Activated T-helper 1 cell treated with anti-CD3 and anti-CD28 coated beads, Interleukin-2, amount 50 U/mL, for 16 hours (primary cell): ENCODE measurements at places on chromosomes 2 and 18.

DNA sequence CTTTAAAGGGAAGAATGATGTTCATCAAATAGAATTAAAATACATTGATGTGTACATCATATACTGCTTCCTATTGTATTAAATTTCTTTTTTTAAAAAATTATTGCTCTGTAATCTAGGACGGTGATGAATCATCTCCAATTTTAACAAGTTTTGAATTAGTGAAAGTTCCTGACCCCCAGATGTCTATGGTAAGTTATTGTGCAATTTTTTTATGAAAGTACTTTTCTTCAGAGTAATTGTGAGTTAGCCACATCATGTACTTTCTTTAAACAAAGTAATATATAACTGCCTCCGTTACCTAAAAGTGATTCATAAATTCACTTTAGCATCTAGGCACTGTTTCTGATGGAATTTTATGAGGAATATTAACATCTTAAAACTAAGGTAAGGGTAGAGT lies 38.1 kb downstream of the PIK3C3 start:
- DNase-seq, result no peak

DNA sequence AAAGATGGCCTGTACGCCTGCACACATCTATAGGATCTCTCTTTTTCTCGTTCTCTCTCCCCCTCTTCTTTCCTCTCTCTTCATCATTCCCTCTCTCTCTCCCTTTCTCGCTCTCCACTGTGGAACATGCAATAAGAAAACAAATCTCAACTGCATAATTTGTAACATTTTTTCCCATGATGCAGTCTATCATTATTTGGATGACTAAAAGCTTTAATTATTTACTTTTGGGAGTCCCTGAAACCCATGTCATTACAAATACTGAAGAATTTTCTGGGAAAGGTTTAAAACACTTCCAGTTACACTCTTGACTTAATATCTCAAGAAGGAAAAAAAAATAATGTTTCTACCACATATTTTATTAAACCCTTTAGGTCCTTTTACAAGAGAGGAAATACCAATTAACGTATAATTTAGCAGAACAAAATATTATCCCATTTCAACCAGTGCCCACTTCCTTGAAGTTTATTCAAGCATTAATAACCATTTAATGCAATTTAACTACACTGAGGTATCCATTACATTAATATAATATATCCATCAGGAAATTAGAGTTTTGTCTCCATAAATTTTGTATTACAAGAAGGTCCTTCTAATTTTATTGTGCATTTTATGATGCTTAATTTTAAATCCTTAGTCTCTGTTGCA lies 1615.2 kb upstream of the ACVR2A start:
- DNase-seq, result no peak

- DNase-seq, result no peak
Observed at GRCh38 chr2:189702071-189702470, 27.6 kb downstream of the ANKAR start.

GRCh38 chr2:95158891-95159619 lies 593 bp downstream of the ZNF514 start:
- DNase-seq, result peak; percentile 6

- DNase-seq, result no peak
Observed at GRCh38 chr2:29963972-29964570, 42.7 kb upstream of the ALK start.

GRCh38 chr2:49753344-49753985 lies 599.1 kb upstream of the FSHR start:
- no peak for DNase-seq

GRCh38 chr2:180033993-180034894 lies 27.1 kb upstream of the CWC22 start:
- DNase-seq, result no peak

DNA sequence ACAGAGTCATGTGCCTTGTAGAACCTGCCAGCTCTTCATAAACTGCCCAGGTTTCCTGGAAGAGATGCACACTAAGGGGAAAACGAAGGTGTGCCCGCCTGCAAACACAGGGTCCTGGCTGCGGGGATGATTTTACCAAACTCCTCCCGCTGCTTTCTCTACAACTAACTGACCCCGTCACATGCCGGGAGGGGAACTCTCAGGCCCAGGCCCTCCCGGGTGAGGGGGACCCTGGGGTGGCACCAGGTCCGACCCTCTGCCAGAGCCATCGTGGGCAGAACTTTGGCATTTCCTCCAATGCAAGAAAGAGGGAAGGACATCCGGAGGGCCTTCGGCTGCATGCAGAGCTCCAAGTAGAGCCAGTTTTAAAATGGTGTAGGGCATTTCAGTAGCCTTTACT lies 28.6 kb downstream of the CAPN13 start:
- DNase-seq, result no peak

DNA sequence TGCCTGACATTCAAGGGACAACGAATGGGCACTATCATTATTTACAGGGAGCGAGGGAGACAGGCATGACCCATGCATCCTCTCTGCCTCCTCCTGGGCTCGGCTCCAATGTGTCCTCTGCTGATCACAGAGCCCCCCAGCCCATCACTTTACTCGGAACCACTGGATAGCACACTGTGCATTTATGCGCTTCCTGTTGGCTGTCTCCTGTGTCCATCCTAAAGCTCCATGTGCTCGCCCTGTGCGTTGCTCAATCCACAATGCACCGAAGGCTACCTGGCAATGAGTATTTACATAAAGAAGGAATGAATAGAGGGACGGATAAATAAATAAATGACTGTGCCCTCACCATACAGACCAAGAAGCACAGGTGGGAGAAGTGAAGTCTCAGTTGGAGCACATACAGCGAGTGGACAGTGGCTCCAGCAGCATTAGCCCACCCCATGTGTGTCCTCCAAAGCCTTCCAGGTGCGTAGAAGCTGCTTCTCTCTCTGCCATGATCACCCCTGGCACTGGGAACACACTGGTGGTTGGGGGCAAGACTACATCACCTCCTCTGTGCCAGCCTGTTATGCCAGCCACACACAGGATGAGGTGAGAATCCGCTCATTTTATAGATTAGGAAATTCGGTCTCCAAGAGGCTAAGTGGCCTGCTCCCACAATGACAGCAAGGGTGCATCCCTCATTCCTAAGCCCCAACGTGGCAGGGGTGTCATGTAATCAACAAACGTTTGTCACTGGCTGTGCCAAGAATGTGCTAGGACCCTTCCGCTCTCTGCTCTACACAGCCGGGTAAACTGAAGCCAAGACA lies 2.3 kb upstream of the GDF7 start:
- no peak for DNase-seq

DNA sequence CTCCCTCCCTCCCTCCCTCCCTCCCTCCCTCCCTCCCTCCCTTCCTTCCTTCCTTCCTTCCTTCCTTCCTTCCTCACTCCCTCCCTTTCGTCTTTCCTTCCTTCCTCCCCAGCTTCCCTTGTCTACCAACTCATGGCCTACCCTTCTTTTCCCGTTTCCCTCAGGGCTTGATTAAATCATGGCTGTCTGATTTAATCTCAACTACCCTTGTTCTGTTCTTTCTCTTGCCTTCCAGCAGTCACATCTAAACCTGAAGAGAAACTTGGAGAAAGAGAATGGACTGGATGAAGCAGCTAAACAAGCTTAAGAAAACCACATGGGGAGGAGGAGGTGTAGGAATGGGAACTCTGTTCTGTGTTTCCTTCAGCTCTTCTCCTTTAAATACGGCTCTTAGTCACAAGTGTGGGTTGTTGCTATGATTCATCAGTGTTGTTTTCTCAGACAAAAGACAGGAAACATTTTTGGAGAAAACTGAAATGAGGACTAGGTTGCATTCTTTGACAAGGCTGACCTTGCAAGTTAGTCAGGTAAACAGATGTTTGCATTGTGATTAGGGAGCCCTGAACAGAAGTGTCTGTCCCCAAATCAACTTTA lies 177.9 kb downstream of the LRRTM1 start:
- no peak for DNase-seq

DNA sequence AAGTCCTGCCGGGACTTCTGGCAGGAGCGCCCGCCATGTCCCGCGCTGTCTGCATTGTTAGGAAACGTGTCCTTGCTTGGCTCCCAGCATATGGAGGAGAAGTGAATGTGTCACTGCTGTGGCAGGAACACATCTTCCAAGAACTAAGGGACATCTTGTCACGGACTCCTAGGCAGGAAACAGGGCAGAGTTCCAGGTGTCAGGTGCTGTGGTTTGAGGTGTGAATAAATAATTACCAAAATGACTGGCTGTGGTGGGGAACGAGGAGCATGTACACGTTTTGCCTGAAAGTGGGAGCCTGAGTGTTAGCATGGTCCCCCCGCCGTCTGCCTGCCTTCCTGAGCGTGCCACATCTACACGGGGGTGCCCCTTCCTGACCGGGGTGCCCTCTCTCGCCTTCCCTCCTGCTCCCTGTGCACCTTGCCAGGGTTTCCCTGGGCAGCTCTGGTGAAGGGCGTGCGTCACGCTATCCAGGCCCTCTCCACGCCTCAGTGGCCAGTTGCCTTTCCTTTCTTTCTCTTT lies 237.5 kb downstream of the LDLRAD4 start:
- no peak for DNase-seq

DNA sequence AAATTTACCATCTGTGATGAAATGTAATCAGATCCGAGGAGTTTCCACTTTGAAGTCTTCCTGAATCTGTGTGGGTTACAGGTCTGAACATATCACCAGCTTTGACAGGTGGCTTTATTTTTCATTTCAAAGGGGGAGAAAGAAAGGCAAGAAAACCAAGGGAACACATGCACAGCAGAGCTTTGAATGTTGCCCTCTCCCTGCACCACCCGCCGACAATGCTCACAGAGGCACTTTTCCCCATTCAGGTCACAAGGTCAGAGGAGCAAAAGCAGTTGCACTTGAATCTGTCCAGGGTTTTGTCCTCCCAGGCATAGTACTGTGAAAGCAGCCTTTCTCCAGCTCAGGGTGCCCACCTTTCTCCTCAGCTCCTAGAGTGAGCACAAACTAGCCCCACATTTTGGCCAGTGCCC lies 130.2 kb downstream of the OSR1 start:
- no peak for DNase-seq

GRCh38 chr18:54626779-54627178 lies 35.7 kb downstream of the DYNAP start:
- no peak for DNase-seq

DNA sequence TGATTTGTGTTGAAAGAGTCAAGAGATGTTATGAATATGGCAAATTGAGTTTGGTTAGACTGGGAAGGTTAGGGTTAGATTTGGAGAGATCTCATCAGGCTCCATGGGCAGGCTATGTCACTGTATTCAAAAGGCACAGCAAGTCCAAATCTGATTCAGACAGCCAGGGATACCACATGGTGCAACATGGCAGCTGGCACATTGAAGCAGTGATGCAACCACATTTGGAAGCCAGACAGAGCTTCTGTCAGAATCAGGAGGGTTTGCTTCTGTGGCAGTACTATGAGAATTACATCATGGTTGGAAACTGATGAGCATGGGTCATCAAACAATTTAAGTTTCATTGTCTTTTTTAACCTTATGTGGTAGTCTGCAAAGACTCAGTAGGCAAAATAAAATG lies 772.2 kb downstream of the SUCLG1 start:
- no peak for DNase-seq

DNA sequence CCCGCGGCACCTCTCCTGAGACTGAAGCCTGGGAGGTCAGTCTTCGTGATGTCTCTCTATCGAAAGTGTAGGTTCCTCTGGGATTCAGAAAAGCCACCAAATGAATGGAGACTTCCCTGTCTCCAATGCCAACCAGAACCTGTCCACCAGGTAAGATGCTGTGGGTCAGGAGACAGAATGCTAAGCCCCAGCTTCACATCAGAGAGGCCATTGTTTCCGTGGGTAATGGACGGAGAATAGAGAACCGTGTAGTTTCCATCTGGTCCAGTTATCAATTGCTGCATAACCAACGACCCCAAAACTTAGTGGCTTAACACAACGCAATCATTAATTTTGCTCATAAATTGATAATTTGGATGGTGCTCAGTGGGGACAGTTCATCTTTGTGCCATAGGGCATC lies 93.5 kb downstream of the DDX1 start:
- no peak for DNase-seq

GRCh38 chr2:171762879-171763573 lies 75.8 kb downstream of the DYNC1I2 start:
- DNase-seq, result no peak

DNA sequence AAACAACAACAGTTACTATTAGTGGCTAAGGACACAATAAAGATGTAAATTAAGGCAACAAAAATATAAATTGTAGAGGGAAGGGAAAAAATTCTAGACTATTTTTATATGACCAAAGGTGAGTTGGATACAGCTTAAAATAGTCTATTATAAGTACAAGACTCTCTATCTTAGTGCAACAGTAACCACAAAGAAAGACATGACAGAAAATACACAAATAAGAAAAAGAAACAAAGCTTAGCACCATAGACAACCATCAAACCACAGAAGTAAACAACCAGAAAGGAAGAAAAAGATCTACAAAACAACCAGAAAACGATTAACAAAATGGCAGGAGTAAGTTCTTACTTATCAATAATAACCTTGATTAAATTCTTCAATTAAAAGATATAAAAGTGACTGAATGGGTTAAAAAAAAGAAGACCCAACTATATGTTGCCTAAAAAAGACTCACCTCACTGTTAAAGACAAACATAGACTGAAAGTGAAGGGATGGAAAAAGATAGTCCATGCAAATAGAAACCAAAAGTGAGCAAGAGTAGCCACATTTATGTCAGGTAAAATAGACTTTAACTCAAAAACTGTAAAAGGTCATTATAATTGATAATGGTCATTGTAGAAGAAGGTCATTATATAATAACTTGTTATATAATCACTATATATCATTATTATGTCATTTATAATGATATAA lies 62.5 kb downstream of the USP40 start:
- no peak for DNase-seq

DNA sequence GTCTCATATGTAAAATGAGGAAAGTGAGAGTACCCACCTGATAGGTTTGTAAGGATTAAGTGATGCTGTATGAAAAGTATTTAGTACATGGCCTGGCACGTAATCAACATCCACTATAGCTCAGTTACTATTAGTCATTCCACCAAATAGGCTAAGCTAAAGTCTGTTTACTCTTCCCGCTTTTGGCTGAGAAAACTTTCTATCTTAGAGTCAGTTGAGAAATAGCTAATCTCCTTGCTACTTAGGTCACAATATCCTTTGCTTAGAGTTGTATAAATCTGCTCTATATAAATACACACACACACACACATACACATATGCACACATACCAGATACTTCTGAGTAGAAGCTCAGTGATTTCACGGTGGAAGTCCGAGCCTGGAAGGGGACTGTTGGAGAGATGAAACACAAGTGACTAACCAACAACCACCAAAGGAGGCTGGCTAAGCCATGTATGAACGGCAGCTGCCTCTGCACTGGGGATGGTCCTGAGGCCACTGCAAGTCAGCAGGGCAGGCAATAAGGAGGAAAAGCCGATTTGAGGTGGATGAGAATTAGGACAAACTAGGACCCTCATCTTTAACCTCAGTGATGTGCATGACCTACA lies 104.6 kb upstream of the EPHA4 start:
- no peak for DNase-seq

DNA sequence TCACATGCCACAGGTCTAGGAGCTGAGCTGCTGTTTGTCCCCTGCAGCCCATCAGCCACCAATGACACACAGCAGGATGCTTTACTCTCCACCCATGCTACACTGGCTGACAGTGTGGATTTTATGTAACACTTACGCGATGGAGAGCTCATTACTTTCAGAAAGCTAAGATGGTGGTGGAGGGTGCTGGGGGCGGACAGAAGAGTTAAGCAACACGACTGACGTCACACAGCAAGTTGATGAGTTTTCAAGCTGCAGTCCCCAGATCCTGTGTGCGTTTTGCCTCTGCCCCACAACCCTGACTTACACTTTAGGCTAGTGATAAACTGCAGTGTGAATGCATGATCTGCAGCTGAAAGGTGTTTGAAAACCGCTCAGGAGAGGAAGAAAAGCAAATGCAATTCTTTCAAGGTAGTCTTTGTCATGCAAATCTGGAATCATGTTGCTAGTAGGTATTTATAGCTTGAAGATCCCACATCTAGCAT lies 42.4 kb downstream of the MRPS5 start:
- no peak for DNase-seq

- DNase-seq, result no peak
Observed at GRCh38 chr2:71718686-71719085, 265.3 kb downstream of the DYSF start.
